ENCODE measurements at places on chromosomes 5 and 9.

DNA sequence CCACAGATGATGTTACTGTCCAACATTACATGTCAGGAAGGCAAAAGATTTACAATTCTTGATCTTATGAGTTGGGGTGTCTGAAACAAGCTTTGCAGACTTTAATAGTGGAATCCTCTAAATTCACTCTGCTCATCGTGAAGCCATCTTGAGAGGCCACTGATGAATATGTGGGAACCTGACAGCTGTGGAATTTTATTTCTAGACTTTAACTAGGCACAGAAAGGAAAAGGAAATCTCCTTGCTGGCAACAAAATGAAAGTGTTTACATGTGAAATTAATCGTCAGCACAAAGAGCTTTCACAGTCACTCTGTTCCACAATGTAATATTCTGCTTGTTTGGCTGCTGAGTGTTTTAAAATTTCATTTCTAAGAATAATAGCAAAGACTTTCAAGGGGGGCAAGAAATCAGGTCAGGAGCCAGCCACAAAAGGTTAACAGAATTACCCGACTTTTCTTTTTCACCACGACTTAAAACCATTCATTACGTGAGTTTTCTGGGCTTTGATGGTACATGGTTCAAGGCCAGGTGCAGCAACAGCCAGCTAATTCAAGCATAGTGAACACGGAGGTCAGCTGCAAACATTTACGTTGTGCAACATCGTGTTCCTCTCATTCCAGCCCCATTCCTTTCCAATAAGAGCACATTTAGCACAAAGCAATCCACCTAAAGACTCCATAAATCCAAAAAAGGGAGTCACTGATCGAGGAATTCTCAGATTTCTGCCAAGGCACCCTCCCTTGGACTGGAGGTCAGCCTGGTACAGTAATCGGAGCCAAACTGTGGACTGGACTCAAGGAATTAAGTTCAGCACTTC is 14.6 kb downstream of the NREP start:
- DNase-seq = no peak

GRCh38 chr5:65411356-65411755 is 70.4 kb downstream of the ADAMTS6 start:
- no peak for DNase-seq

- no peak for DNase-seq
These were observed 14.9 kb downstream of the CD180 start for GRCh38 chr5:67181648-67182221.

DNA sequence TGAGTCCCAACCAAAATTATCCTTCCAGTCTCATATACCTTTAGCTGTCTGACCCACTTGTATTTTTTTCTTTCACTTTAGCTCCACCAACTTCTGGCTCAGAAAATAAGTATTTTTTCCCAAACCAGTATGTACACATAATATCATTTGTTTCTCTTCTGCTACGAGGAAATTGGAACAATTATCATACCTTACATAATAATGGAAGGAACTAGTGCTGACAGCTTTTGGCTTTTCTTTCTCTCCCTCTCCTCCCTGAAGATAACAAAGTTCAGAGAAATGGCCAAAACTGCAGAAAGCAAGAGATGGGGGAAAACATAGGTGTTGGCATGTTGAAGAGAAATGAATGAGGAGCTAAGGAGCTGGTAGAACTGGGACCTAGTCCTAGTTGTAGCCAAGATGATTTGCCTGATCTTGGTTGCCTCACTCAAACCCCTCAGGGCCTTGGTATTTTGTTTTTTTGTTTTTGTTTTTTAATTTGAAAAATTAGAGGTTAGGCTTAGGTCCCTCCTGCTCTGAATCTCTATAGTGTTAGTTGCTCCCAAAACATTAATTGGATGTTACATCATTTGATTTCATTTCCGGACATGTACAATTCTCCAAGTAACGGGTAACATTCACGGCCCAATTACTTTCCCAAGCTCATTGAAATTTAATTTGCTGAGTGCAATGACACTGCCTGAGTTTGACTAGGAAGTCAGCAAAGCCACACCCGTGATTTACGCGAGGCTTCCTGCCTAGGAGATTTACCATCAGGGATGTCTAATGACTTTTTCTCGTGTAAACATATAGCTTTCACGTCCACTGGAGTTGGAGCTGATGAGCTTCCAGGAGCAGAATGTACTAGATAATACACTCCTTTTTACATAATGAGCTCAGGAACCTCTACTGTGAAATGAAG is 291.6 kb downstream of the TLE1 start:
- DNase-seq = no peak

DNA sequence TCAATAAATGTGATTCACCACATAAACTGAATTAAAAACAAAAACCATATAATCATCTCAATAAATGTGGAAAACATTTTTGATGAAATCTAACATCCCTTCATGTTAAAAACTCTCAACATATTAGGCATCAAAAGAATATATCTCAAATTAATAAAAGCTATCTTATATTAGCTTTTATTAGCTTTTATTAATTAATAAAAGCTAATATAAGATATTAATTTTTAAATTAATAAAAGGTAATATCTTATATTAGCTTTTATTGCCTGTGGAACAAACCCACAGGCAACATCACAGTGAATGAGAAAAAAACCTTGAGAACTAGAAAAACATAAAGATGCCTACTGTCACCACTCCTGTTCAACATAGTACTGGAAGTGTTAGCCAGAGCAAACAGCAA is 338.9 kb upstream of the GRIA1 start:
- no peak for DNase-seq

DNA sequence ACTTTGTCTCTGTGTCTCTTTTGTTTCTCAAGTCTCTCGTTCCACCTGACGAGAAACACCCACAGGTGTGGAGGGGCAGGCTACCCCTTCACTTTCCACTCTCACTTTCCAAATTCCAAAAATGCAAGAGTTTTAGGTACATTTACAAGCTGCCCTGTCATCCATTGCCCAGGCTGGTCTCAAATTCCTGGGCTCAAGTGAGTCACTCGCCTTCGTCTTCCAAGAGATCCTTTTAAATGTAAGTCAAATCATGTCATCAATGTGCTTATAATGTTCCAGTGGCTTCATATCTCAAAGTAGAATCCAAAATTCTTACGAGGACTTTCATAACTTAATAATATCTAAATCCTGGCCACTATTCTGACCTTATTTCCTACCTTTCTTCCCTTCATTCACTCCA is 20.4 kb upstream of the UGCG start:
- DNase-seq = no peak

- DNase-seq = no peak
These were observed 208.7 kb upstream of the RASEF start for GRCh38 chr9:83271665-83272071.

DNA sequence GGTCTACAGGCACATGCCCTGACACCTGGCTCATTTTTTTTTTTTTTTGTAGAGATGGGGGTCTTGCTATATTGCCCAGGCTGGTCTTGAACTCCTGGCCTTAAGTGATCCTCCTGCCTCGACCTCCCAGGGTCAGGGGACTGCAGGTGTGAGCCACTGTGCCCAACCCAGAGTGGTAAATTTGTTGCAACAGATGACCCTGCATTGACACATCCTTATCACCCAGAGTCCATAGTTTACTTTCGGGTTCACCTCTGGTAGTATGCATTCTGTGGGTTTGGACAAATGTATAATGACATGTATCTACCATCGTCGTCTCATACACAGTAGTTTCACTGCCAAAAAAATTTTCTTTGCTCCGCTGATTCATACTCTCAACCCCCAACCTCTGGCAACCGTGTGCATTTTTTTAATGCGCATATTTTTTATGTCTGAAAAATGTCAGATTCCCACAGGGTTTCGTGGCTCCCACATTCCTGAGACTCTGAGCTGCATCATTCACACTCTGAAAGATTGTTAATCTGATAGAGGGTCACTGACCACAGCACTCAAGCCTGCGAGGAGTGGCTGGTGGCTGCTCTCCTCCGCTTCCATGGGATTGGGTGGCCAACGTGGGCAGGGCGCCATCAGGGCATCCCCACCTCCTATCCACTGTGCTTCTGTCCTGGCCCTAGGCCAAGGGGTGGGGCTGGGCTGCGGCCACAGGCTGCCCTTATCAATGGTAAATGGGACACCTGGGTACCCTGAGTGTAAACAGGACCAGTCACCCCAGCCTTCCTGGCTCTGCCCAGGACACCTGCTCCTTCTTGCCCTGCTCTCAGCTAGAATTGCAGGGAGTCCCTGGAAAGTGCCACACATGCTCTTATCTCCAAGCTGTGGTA is 9.6 kb downstream of the NDST1 start:
- DNase-seq = no peak

DNA sequence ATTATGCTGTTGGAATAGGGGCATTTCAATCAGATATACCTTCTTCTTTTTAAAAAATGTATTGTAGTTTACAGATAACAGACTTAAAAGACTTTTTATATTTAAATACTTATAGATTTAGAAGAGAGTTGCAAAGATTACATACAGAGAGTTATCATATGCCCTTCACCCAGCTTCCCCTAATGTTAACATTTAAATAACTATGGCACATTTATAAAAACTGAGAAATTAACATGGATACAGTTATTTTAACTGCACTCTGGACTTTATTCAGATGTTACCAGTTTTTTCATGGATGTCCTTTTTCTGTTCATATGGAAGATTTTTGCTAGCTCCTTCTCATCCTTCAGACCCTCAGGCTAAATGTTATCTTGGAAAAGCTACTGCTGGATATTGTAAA is 123.2 kb downstream of the DOCK2 start:
- no peak for DNase-seq

- DNase-seq = no peak
These were observed 10.3 kb upstream of the CRHBP start for GRCh38 chr5:76942581-76942980.

DNA sequence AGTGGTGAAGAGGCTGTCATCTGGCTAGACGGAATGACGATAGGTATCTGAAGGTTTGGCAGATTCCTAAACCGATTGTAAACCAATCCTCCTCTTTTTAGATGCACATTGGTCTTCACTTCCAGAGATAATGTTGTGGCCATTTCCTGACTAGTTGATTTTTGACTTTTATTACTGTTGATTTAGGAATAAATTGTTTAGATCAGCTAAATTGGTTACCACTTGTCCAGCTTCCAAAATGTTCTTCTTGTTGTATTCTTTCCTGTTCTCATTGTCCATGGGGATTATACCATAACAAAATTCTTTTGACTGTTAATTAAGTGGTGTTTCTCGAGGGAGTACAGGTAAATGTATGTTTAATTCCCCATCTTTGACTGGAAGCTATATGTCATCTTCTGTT is 119.7 kb downstream of the MACROH2A1 start:
- DNase-seq = no peak

DNA sequence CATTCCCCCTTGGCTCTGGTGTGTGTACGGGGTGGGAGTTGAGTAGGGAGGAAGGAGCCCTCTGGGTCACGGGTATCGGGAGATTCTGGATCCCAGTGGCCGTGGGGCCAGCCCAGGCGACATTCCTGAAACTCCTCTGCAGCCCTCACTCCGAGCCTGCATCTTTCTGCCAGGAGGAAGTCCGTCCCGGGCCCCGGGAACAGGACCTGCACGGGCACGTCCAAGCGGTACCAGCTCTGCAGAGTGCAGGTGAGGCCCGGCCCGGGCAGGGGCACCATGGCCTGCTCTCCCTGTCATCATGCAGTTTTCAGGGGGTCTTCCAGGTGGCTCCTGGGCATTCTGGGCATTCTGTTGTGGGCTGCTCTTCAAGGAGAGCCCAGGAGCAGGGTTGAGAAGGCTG is 3.7 kb downstream of the ADAMTSL2 start:
- no peak for DNase-seq

DNA sequence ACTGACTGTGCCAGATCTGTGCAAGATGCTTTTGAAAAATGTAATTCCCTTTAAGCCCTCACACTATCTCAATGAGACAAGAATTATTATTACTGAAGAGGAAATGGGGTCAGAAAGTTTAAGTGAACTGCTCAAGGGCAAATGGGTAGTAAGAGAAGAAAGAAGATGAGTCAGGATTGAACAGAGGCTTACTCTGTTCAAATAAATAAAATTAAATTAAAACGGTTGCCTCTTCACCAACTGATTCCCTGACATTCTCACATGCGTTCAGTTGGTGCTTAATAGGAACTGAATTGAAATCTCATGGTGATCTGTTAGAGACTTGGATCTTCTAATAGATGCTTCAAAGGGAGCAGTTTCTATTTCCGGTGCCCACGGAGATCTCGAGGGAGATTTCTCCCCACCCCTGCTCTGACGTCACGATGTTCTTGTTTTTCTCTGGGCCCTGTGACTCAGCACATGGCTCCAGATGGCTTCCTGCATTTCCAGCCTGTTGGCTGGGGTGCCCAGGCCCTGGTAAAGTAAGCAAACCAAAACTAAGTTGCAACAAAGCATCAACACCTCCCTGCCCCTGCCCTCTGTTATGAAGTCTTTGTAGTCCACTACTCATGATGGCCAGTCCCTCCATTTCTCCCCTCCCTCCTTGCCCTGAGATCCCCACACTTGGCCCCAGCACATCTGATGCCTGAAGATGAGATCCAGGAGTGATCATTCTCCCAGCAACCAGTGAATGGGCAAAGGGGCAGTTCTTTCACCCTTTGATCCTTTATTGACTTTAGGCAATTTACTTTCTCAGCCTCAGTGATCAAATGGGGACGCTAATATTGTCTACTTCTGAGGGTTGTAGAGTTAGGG is 106.1 kb upstream of the CPEB4 start:
- peak; percentile 58 for DNase-seq

DNA sequence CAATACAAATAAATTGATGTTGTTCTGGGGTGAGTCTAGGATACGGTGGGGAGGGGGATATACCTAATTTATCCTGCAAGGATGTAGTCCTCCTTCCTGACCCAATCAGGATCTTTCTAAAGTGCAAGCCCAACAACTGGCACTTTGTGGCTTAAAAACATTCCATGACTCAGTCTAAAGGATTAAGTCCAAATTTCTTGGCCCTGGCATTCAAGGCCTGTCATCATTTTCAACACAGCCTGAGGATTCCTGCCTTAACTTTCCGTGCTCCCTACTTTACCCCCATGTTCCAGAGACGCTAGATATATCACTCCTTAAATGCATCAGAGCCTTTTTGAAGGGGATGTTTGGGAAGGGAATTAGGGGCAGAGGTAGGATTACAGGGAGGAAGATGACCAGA is 1.0 kb downstream of the FAM221B start:
- no peak for DNase-seq
